ENCODE measurements at places on chromosomes 7 and 10.

GRCh38 chr7:99975782-99976521 lies at the start of gene AZGP1:
TSS of gene AZGP1 (minus strand) at chr7:99976031. CDS start at chr7:99976020, 11 bp downstream.
- peak; percentile 86 for DNase-seq

- DNase-seq = no peak
Observed at GRCh38 chr7:101163279-101164070, 1.9 kb downstream of the VGF start.

DNA sequence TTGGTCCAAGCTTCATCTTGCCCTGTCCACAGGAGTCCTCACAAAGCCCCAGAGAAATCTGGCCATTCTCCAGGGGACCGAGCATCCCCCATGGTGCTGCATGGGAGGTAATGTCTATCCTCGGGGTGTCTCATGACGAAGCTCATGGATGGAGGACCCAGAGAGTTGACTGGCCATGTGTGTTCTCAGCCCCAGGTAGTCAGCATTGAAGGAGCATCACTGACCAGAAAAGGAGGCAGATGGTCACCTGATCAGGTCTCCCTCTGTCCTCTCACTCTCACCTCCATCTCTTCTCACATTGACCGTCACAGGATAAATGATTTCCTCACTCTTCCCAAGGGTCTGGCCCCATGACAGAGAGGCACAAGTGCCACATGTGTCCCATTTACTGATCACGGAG lies 33.4 kb upstream of the GDF10 start:
- DNase-seq = no peak

- peak; percentile 63 for DNase-seq
Observed at GRCh38 chr7:142927085-142927745, 6.3 kb downstream of the TRPV5 start.

DNA sequence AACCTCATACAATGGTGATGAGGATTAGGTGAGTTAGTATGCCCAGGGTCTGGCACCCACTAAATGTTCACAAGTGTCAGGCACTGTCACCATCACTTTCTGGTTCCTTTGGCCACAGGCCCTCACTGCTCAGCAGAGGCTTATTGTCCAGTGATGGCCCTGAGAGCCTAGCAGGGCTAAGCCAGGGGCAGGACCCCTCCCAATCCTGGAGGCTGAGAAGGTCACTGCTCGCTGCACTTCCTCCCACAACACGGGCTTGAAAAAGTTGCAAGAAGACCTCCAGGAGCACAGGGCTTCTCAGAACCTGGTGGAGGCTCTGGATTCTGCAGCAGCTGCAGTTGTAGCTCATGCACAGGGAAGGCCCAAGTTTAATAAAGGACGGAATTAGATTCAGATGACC lies 48.1 kb downstream of the DRGX start:
- no peak for DNase-seq

- no peak for DNase-seq
Observed at GRCh38 chr7:42774436-42774835, 137.4 kb downstream of the C7orf25 start.

GRCh38 chr7:131550846-131551245 lies 5.6 kb downstream of the PODXL start:
- no peak for DNase-seq

- DNase-seq = no peak
Observed at GRCh38 chr7:28813243-28813962, 144.7 kb downstream of the TRIL start.

- no peak for DNase-seq
Observed at GRCh38 chr7:128032605-128033235, 1.5 kb upstream of the LRRC4 start.

DNA sequence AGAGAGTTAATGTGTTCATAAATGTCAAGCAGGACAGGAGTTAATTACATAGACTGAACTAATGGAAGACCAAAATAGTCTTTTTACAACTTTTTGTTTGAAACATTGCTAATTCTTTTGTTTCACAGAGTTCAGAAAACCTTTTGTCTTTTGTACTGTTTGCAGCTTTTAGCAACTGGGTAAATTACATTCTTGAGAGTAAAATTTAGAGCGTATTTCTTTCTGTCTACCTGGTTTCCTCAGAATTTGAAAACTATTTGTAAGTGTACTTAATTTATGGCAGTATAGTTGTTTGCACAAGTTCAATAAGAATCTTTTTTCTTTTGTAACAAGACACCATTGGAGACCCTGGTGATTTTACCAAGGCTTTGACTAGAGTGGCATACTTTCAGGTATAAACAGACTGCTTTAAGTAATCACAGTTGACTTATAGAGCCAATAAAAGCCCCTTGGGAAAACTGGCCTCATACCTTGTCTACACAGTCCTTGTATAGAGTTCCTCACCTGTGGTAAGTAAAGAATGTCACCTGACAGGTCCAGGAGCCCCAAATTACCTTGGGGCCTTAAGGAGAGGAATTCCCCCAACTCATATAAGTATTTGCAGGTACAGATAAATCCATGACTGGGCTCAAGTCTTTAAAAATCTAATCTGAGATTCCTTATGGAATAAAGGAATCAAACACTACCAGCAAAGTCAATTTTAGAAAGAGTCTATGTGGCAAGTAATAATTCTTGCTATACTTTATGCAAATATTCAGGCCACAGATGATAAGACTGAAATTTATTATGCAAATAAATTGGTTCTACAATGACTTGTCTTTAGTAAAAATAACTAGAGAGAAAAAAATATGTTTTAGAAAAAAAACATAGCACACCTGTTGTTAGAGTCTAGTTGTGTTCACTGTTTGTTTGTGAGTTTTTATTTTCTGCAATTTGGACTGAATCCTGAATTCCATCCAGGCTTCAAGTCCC lies 23.6 kb upstream of the CREB3L2 start:
- DNase-seq = no peak

DNA sequence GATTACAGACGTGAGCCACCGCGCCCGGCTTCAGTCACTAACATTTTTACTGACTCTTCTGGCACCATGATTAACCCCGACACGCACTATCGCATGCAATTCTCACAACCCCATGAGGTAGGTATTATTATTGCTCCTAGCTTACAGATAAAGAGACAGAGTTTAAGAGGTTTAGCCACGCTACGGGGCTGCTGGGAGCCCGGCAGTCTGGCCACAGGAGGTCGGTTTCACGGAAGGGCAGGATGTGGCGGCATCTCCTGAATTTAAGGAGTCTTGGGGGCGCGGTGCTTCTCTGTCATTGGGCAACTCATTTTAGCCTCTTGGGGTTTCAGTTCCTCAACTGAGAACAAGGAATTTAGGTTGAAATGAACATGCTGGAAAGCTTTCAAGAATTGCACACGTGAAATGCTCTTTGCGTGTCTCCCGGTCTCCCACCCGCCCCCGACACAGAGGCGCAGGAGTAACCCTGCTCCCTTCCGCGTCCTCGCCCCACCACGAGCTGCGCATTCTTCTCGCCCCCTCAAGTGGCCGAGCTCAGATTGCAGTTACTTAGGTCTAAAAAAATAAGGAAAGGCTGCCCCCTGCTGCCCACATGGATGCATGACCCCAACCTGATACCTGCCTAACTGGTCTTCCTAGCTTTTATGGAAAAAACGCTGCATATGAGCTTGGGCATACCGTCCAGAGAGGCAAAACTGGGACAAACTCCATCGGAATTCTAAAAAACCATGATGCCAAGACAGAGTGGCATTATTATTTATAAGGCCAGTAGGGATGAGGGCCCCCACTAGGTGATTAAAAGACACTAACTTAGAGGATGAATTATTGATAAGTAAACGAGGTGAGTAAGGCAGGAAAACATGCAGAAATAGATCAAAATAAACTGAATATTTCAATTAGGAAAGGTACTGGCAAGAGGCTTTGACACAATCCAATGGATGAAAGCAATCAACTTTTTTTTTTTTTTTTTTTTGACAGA lies 12.4 kb downstream of the PRSS2 start:
- peak; percentile 88 for DNase-seq

DNA sequence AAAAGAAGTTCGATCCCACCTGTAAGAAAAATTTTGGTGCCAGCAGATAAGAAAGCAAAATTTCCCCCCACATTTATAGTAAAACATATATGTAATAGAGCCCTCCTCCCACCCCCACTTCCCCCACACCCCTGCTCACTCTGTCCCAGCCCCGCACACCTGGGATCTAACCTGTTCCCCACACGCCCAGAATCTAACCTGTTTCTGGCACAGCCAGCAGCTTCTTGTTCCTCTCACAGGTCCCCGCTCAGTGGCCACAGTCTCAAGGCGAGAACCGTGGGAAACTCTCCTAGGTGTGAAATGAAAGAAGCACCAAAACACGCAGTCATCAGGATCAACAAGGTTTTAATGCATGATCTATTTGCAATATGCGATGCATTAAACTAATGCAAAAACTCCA lies 32.8 kb downstream of the LYZL1 start:
- no peak for DNase-seq

DNA sequence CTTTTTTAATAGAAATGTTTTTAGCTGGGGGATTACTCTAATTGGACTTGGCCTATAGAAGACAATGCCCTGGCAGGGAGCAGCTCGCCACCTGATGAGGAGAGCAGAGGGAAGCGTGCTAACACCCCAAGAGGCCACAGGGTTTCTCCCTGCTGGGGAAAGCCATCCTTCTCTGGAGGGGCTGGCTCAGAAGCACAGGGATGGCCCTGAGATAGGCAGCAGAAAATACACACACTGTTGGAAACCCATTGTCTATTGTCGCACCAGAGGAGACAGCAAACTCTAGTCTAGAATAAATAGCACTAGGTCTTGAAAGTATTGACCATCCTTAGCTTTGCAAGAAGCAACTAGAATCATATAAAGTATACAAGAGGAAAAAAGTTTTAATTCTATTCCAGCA lies 5.4 kb downstream of the COBL start:
- no peak for DNase-seq

All from prostate gland (tissue), 2 donors.